IPS DF 19.7 (cell line): ENCODE measurements at places on chromosomes 5 and 9.
A peak's percentile ranks its signal among the peaks of the same experiment; 100 is the strongest.

DNA sequence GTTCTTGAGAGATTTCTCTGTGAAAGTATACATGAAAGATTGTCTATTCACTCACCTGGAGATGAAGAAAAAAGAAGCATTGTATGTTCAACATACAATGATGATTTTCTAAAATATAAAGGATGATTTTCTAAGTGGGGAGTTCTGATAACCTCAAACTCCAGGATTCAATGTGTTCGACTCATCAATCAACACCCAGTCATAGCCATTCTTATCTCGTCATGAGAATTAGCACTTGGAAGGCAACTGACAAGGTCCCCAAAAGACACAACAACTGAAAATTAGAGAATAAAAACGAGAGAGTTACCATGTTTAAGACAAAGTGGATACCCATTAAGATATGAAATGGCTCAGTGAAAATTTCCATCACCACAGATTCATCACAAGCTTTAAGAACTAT, 52.1 kb upstream of the SIMC1 start:
- no peak for DNase-seq

GRCh38 chr9:113992276-113992951, 85.7 kb downstream of the AMBP start:
- DNase-seq: no peak

DNA sequence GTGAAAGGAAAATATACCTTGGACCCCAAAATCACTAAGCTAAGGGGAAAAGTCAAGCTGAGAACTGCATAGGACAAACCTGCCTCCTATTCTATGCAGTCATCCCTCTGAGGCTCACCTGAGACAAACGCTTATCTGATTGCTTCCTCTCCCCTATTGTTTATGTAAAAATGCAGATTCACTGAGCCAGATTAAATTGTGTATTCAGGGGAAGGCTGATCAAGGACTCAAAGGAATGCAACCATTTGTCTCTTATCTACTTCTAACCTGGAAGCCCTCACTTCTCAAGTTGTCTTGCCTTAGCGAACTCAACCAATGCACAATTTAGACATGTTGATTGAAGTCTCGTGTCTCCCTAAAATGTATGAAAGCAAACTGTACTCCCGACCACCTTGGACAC, 13.3 kb downstream of the SPARC start:
- DNase-seq: no peak

DNA sequence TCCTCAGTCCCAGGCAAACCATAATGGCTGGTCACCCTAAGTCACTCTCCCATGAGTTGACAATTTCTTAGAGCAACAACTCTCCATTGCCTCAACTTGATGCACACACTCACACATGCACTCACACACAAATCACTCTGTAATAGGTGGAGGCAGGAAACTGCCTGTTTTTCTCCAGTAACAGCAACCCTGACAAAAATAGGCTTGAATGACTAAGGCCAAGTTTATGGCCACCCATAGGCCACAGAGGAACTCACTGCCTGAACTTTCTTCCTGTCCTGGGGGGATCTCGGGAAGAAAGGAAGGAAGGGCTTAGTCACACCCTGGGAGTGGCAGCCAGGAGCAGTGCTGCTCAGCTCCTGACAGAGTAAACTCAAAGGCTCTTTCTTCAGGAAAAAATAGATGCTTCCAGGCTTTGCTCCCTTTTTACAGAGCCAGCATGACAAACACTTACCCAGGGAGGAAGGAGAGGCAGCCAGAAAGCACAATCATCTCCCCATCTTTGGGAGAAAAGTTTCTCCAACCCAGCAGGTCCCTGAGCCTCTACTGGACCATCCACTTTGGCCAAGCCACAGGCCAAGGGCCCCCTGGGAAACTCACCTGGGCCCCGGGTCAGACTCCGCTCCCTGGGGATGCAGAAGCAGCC, 368 bp downstream of the SH3TC2 start:
- DNase-seq: no peak

DNA sequence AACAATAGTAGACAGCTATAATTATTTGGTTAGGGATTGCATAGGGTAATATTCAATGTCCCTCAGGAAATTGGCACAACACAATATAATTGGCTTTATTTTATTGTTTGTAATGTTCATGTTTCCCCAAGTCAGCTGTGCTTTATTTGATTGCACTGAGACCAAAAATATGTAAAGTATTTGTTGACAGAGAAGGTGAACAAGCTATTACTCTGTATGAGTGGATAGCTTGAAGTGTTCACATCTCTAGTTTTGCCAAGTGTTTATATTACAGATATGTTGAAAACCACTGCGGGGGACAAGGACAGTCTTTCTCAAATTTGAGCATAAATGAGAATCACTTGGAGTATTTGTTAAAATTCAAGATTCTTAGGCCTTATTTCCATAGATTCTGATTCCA, 83.3 kb downstream of the RAB3C start:
- DNase-seq: no peak

GRCh38 chr9:112241491-112241890, 66.4 kb upstream of the SUSD1 start:
- DNase-seq: no peak

GRCh38 chr5:150057996-150058395, 28.4 kb downstream of the CSF1R start:
- no peak for DNase-seq

DNA sequence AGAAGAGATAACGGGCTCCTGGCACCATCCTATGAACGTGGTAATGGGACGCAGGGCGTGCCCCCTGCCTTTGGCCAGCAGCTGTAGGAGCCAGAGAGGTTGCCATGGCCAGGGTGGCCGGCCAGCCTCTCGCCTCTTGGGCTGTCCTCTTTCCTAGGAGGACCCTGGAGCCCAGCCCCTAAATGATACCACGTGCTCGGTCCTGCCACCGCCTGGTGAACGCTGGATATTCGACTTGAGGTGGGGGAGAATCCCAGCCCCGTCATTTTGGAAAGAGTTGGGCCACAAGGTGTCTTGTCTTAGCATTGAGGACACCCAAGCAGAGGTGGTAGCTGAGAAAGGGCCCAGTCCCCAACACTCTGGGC, 391 bp upstream of the NRG2 start:
- no peak for DNase-seq

DNA sequence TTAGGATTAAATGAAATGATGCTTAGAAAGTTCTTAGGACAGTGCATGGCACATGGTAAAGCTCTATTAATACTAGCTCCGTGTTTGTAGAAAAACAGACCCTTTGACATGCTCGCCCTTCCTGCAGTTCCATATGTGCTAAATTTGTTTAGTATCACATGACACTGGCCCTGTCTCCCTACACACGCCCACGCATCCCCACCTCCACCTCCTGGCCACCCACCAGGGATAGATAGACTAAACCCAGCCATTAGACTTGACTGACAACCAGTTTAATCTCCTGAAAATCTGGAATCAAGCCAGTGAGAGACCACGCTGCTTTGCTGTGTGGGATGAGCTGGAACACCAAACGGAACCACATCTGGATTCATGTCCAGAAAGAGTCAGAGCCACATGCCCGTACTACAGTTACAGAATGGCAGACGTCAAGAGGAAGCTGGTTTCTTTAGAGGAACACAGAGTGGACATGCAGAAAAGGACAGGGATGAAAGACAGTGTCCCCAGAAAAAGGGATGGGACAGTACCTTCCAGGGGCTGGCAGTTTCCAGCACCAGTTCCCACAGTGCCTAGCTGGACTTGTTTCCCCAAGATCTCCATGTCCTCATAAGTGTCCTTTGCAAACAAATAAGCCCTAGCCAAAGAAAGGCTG, 186.1 kb downstream of the PDZD2 start:
- no peak for DNase-seq

GRCh38 chr5:172901012-172901780, 58.0 kb upstream of the RPL26L1 start:
- DNase-seq: no peak

DNA sequence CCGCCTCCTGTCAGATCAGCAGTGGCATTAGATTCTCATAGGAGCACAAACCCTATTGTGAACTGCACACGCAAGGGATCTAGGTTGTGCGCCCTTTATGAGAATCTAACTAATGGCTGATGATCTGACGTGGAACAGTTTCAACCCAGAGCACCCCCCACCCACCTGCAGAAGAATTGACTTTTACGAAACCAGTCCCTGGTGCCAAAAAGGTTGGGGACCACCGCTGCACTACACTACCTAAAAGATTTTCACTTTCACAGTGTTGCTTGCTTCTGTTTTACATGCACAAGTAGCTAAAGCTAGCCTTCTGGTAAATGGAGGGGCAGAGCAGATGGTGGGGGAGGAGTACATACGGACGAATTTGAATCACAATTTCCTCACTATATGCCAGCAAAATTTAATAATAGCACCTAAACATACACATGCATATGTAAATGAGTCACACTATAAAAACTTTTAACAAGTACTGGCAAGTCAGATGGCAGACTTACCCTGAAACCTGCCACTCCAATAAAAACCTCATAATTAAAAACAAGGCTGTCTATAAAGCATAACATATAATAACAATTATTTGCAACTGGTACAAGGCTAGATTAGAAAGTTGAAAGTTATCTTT, 24.0 kb upstream of the CDKN2B start:
- no peak for DNase-seq

GRCh38 chr5:157748760-157749461, 5.4 kb downstream of the LSM11 start:
- DNase-seq: no peak

DNA sequence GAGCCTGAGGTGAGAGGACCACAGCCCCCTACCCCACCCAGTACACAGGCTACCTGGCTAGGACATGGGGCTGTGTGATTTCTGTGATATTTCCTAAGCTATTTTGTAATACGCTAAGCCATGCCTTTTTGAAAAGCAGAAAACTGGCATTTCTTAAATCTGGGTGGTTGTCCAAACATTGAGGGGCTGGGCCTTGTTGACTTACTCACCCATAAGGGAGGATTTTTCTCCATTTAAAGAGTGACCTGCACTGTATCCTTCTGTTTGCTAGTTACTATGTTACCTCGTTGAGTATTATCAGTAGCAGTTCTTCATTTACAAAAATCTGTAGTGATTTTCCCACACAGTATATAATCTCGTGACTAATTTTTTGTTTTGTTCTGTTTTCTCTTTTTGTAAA, 117.5 kb upstream of the OTULINL start:
- no peak for DNase-seq

DNA sequence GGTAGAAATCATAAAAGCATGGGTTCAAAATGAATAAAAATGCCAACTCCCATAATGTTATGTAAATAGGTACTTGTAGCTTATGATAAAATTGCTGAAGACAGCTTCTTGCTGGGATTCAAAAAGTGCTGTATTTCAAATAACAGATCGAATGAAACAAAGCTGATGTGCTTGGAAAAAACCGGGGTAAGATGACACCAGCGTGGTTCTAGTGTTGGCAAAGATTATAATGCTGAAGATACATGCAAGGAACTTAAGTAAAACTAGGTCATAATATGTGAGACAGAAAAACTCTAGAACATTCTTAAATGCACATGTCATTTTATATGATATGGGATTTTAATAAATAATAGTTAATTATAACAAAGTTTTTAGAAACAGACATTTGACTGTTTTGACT, 44.4 kb upstream of the APC start:
- no peak for DNase-seq

GRCh38 chr5:55535199-55535905, 588 bp upstream of the PLPP1 start:
- peak; percentile 50 for DNase-seq

DNA sequence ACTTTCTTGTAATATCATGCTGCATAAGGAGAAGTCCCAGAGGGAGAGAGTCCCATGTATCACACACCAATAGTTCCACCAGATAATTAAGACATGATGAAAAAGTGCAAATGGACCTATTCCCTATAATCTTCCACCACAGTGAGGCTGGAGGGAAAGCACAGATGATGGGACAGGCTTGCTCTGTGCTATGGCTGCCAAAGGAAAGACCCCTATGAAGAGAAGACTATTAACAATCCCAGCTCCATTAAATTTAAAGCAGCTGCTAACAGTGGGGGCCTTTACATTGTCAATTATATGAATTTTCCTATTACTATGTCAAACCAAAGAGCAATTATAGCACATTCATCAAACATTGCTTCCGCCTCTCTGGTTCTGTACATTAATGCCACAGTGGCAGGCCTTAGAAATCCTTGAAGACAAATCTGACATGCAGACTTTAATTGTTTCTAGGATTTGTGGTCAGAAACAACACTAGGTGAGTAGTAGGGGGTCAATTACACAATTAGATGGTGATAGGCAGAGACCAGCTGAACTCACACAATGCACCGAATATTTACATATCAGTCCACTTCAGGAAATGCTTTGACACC, 551.3 kb downstream of the TLE1 start:
- no peak for DNase-seq

- DNase-seq: no peak
Observed at GRCh38 chr9:72687331-72687730, 165.9 kb downstream of the TMC1 start.

GRCh38 chr9:12554636-12555035, 138.5 kb upstream of the TYRP1 start:
- DNase-seq: no peak

DNA sequence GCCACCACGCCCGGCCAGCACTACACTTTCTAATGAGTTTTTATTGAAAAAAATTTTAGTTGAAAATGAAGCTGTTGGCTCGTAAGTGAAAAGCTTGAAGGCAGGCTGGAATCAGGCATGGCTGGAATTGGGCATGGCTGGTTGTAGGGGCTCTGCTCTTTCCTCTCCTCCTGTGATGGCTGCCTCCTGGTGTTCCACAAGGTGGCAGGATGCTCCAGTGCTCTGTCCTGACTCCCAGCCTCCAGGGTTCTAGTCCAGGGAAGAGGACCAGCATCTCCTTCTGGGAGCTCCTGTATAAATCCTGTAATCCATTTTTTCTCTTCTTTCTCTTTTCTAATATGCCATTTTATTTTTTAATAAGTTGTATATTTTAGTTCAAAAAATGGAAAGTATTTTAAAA, 57.2 kb upstream of the DHFR start:
- peak; percentile 45 for DNase-seq

DNA sequence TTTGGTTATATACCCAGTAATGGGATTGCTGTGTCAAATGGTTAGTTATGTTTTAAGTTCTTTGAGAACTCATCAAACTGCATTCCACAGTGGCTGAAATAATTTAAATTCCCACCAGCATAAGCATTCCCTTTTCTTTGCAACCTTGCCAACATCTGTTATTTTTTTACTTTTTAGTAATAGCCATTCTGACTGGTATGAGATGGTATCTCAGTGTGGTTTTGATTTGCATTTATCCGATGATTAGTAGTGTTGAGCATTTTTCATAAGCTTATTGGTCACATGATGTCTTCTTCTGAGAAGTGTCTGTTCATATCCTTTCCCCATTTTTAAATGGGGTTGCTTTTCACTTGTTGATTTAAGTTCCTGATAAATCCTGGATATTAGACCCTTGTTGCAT, 435.7 kb upstream of the RIOK2 start:
- no peak for DNase-seq

GRCh38 chr9:110135846-110136245, 72.1 kb downstream of the C9orf152 start:
- DNase-seq: no peak

DNA sequence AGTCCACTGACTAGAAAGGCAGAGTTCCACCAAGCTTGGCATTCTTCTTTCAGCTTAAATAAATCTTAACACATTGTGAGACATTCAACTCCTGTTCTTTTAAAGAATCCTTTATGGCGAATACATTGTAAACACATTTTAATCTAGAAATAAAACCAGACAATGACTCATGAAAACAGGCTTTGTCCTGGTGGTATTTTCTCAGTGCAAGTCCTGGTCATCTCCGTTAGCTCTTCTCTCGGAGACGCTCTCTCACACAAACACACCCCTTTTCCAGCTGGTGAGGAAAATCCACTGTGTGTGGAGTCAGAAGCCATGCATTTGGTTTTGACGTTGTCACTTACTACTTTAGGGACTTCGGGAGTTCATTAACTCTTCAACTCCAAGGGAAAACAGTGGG, 140.4 kb downstream of the AUH start:
- DNase-seq: no peak

GRCh38 chr5:179869101-179869500, 10.5 kb upstream of the MRNIP start:
- no peak for DNase-seq
